ENCODE measurements at places on chromosomes 3 and 15.

GRCh38 chr3:28320981-28321380, 27.5 kb upstream of the ZCWPW2 start:
- no peak for ATAC-seq

- ATAC-seq: peak; percentile 46
Measured at GRCh38 chr3:13019243-13020095, 53.8 kb downstream of the IQSEC1 start.

GRCh38 chr3:111769992-111770352, 89.1 kb upstream of the PHLDB2 start:
- no peak for ATAC-seq

DNA sequence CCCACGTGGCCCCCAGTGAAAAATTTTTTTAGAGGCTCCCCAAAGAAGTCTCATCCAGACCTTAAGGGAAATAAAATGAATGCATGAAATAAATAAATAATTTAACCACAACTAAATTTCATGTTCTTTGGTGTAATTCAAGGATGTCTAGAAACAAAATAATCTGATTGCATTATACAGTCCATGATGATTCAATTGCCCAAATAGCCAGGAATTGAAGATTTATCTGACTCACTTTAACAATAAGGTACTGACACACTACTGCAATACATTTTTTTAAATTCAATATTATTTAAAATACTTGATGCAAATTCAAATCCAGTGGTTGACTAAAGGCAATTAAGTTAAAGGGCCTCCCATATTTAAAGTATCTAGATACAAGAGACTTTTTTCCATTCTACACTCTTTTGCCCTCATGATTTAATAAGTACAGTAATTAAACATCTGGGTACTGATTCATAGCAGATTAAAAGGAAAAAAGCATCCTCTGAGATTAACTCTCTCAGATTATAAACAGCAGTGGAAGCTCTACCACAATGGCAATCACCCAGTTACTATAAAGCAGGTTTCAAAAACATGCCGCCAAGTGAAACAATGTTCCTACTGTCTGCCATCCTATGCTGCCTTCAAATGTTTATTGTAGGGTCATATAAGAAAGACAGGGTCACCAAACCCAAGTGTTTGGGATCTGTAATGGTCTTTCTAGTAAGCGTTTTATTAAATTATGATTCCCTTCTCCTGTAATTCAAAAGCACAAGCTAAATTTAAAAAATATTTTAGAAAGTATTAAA, 9.9 kb downstream of the UQCC5 start:
- no peak for ATAC-seq

GRCh38 chr3:111871809-111872623, 13.0 kb downstream of the PHLDB2 start:
- ATAC-seq: no peak

- ATAC-seq: no peak
Measured at GRCh38 chr15:64216730-64217428, 54.1 kb upstream of the PPIB start.

DNA sequence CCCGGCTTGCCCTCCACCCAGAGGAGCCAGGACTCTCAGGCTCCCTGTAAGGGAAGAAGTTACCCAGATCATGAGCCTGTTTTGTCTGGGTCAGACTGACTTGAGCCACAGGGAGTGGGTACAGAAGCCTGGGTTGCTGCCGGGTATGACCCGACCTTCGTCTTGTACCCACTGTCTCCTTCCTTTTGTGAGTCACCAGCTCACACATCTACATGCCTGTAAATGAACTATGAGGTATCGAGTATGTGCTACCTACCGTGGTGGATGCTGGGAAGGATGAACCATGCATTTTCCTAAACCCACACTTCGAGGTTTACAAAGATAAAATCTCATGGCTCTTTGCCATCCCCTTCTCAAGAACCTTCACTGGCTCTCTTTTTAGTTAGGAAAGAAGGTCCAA, 56.9 kb downstream of the CACNA1D start:
- ATAC-seq: no peak

DNA sequence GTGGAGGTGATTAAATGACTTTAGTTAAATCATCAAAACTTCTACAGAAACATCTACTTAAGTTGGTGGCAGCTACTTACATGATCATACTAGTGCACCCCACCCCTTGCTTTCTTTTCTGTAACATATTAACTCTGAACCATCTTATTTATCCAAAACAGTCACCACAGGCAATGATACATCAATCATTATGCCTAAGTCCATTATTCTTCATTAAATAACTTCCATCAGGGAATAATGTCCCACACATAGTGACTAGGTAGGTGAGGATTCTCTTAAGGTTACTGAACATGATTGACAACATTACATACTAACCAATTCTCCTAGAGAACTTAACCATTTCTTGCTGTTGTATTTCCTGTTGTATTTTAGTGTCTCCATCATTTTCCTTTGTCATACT, 210.2 kb downstream of the NR1D2 start:
- ATAC-seq: no peak

GRCh38 chr3:134625885-134626741, 24.7 kb downstream of the KY start:
- ATAC-seq: no peak

DNA sequence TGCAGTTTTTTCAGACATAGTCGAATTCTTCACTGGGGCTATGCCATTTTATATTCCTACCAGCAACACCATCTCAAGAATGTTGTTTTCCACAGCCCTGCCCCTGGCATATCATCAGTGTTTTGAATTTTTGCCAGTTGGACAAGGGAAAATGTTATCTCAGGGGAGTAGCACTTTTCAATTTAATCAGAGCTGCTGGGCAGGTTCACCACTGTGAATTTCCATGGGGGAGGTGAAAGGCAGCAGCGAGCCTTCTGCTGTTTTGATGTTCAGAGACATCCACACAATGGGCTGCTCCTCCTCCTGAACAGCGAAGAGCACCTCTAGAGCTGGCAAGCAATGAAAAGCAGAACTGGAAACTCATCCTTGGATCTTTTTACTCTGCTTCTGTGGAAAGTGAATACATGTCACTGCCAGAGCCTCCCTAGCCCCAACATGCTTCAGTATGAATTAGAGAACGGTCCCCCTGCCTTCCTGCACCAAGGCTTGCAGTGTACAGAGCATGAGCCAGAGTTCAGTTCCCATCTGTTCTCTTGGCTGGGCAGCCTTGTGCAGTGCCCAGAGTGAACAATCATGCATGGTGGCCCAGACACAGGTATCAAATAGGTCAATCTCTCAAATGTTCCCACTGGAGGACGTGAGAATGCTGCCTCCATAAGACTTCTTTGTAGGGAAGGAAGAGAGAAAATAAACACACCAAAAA, 56.1 kb upstream of the RAD18 start:
- no peak for ATAC-seq

DNA sequence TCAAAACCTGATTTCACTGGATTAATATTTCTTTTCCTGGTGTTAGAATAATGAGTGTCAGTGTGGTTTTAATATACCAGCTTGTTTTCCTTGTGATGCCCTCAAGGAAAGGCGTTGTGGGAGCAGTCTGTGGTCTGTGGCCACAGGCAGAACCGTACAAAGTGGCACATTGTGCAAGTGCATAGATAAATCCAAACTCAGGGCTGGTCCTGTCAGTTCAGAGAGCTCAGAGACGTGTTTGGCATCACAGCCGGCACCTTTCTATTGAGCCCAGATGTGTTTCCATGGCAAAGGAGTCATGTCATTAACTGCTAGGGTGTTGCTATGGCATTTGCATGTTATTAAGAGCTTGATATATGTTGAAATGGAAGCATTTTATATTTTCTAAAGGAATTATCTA, 289.9 kb upstream of the RASGRP1 start:
- no peak for ATAC-seq

GRCh38 chr3:61690016-61690415, 128.6 kb downstream of the PTPRG start:
- no peak for ATAC-seq

- ATAC-seq: peak; percentile 78
Measured at GRCh38 chr3:159798951-159799350, 189.7 kb upstream of the IL12A start.

DNA sequence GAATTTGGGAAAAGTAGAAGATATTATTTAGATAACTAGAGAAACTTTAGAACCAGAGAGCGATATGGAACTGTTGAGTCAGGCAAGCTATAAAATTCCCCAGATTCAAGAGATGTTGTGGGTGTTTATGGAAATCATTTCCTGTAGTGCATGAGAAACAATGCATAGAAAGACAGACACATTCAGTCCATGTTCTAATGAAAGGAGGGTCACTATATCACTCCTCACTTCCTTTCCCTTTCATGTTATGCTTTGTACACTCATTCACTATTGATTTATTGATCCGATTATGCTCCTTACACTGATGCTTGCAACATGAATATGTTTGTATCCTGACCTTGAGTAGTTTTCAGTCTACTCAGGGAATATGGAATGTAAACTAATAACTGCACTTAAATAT, 1459.9 kb upstream of the ALCAM start:
- no peak for ATAC-seq

DNA sequence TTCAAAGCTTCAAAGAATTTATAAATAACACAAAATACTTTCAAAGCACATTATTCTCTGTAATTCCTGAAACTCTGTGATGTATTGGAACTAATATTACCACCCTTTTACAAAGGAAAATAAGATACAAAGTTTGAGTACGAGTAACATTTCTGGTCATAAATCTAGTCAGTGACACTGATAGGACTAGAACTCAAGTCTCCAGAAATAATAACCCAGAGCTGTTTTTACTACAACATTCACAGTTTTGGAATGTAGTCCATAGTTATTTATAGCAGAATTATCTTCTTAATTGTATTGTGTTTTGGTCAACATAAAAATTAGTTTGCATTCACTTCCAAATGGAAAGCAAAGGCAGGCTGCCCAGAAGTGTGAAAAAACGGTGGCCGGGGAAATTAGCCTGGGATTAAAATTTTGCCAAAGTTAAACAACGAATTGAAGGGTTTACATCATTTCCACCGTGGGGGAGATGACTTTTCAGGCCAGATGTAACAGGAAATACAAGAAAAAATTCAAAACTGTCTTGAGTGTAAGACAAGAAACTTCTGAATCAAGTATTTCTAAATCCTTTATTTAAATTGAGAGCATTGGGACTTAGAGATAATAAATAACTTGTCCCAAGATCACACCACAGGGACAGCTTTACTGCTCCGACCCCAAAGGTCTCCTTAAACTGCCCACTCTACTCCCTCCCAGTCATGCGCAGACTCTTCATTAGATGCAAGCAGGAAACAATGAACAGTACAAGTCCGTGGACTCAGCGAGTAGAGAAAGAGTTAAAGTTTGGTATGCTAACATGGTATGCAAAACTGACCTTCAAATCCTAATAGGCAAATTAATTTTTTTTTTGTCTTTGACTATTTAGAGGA, 74.3 kb upstream of the VGLL4 start:
- no peak for ATAC-seq

DNA sequence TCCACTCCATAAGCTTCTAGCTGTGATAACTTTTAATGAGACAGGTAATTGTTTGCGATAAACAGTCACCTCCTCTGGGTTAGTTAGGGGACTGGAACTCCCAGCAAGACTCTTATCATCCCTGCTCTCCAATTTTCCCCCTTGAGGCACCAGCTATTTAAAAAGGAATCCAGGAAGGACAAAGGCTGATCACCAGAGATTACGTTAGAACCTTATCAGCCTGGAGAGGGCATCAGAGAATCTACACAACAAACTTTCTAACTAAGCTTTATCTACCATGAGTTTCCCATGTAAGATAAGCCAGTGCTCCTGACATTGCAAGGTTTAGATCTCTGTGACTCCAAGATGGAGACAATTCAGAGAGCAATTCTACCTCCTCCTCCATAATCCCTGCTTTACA, 31.3 kb downstream of the GPR176 start:
- ATAC-seq: no peak

DNA sequence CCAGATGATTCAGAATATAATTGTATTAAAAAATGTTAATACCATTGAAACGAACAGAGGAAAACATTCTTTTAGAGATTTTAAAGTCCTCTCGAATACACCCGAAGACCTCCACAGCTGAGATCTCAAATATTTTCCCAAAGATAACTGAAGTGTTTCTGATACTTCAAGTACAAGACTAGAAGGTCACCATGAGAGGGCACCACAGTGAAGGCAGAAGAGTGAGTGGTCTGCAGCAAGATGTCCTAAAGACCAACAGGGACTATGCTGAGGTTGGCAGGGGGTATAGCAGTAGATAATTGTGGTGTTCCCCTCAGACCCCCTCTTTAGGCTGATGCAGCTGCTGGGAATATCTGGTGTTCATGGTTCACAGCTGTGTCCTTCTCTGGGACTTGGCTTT, 156.5 kb downstream of the PDCD6IP start:
- ATAC-seq: no peak

DNA sequence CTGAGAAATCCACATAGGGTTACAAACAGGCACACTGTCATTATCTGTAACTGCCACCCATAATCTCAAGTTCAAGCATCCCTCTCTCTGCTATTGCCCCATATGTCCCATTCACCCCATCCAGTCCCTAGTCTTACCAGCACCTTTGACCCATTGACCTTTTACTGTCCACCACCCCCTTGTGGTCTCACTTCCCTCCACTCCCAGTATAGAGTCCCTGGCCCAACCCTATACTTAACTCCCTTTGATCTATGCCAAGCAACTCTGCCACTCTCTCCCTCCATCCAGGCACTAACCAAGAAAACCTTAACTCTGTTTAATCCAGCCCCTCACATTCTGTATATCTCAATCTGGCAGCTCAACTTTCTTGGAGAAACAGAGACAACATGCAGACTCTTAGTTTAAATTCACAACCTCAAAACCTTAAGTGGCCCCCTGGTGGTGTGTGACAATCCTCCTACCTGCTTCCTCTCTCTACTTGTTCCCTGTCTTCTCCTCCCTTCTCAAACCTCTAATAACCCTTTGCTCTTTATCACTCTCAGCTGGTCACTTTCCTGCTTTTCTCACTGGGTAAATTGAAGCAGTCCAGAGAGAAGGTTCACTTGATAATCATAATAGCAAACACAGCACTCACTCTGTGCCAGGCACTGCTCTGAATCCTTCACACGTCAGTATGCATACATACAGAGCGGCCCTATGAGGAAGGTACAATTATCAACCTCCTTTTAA, 162.7 kb downstream of the STT3B start:
- no peak for ATAC-seq

- ATAC-seq: no peak
Measured at GRCh38 chr3:193825617-193826016, 232.6 kb downstream of the OPA1 start.

- no peak for ATAC-seq
Measured at GRCh38 chr3:10557781-10558373, 52.5 kb upstream of the ATP2B2 start.

DNA sequence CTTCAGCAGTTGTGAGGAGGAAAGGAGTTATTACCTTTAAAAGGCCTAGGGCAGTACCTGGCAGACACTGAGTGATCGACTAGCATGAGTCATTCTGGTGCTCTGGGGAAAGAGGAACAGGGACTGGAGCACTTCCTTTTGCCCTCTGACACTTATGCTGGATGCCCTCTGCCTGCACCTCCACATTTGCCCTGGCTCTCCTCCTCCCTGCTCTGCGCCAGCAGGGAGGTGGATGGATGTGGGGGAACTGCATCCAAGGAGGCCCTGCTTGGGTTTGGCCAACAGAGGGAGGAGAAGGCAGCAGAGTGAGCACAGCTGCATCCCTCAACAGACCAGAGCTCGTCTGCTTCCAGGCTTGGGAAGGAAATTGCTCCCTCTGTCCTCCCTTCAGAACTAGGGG, 75.0 kb downstream of the SEMA5B start:
- peak; percentile 38 for ATAC-seq

All from gastroesophageal sphincter (tissue), 4 donors.